ENCODE measurements at places on chromosomes 1 and 21. TPM values are rescaled to one million over a fixed set of nuclear protein-coding genes. Genes with fewer than 3 reads are reported as not detected.

ATAD3B gene
- total RNA-seq = 42.4 TPM

DNA sequence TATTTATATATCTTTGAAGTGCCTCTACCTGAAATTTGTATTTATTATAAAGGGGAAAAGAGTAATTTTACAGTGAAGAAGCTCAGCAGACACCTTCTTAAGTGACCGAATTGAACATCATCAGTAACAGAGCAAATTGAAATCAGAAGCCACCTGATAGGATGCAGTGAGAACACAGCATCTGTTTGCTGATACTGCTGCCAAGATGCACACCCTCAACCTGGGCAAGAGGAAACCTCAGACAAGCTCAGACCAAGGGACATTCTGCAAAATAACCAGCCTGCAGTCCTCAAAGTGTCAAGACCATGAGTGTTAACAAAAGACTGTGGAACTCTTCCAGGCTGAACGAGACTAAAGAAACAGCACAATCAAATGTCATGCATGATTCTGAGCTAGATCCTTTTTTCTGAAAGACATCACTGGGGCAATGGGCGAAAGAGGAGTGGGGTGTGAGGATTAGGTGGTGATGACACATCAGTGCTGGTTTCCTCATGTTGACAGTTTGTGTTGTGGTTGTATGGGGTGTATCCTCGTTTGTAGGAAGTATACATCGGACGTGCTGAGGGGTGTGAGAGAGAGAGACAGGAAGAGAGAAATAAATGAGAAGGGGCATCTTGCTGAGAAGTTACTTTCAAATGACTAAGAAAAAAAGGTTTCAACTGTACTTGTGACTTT is 103.7 kb downstream of the ABCA4 start:
- DNase-seq = no peak

C1orf116 gene
- 0.43 TPM for total RNA-seq

DNA sequence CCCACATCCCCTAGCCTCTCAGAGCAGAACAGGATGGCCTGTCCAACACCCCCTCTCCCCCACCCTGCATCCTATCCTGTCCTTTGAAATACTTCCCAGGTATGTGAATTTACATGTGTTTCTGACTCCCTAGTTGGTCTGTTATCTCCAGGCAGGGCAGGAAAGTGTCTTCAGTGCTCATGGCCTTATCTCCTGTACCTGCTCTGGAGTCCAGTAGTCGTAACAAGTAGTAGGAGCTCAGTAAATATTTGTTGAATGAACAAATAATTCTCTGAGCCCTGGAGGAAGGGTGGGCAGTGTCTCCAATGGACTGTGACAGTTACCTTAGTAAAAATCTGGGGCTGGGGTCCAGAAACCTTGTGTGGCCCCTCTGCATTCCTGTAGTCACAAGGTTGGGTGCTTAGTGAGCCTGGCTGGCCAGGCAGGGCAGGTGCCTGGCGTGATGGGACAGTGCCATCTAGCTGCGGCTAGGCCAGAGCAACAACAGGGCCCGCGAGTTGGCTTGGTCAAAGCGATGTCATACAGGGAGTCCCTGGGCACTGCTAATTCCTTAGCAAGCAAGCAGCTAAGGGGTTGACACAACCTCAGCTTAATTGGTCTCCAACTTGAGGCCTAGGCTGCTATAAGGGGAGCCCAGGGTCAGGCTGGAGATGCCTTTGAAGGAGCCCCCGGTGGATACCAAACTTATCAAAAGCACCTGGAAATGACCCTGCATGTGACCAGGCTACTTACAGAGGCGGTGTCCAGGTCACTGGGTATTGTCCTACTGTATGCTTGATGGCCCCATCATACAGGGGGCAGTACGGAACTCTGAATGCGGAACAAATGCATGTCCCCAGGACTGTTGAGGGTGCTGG is 89.0 kb upstream of the PPM1J start:
- DNase-seq = peak; percentile 95

- peak; percentile 89 for DNase-seq
Observed at GRCh38 chr1:25695090-25695770, 78.6 kb downstream of the MAN1C1 start.

ZNF695 gene
- total RNA-seq = 16.4 TPM

DNA sequence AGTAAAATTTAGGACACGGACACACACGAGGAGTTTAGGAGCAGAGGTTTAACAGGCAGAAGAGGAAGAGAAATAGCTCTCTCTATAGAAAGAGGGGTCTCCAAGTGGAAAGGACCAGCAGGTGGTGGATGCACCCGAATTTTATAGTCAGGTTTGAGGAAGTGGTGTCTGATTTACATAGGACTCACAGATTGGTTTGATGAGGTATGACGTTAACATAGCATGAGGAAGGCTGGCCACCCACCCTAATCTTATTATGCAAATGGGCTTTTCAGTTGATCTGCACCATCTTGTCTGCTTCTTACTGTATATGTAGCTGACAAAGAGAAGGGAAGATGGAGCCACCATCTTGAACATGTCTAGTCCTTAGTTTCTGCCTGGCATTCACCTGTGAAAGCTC is 52.5 kb upstream of the RGS2 start:
- no peak for DNase-seq

DNA sequence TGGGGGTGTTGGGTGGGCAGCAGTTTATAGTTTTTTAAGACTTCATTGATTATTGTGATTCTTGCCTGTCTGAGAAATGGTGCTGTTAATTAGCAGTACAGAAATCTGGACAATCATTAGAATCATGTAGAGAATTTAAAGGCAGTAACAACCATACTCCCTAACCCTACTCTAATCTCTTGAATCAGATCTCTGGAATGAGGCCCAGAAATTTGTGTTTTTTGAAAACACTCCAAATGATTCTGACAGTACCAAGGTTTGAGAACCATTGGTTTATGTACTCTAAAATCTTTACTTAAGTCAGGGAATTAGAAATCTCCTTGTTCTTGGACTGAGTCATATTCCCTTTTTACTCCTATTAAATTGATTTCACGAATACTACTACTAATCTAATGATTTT is 24.0 kb downstream of the FNBP1L start:
- no peak for DNase-seq

- DNase-seq = no peak
Observed at GRCh38 chr1:231678011-231678432, 51.4 kb downstream of the DISC1 start.

DNA sequence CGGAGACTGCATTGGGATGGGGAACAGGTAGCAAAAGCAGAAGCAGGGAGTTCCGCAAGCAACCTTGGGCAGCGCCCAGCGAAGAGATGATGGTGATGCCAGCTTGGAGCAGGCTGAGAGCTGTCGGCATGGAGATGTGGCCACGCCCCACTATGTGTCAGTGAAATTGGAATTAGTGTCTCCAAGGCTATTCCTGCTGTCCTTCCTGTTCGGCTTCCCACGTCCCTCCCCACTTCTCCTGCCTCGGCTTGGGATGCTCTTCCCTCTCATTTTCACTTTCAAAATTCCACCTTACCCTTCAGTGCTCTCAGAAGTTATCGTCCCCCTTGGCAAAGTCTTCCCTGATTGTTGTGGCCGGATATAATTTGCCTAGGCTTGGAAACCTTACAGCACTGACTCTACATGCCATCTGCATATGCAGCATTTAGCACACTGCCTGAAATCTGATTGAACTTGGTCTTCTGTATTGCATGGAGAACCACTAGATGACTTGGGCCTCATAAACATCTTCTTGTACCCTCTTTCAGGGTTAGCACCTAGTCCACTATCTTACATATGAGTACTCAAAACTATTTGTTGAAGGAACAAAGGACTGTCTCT is 270.7 kb upstream of the RUNX1 start:
- no peak for DNase-seq

DNA sequence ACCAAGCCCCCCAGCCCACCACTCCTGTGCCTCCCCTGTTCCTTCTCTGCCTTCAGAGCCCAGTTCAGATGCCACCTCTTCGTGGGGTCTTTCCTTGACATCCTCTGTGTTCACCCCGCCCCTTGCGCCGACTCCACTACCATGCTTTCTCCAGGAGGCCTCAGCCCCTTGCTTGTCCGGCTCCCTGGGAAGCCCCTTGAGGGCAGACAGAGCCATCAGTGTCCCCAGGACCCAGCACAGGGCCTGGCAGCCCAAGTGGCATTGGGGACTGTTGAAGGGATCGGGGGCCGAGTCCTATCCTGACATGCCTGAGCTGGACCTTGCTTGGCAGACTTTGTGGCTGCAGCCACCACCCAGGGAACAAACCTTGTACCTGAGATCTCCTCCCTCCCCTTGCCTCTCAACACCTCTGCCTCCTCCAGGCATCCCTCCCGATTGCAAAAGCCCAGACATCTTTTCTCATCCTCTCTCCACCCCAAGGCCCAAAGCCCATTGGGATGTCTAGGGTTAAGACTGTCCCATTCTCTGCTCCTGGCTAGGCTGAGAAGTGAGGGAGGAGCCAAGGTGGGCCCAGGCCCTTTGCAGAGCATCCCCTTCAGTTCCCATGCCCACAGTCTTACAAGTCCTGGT is 3.4 kb downstream of the CLDN19 start:
- DNase-seq = peak; percentile 38

- DNase-seq = peak; percentile 75
Observed at GRCh38 chr1:99481391-99481996, 164.4 kb upstream of the PALMD start.

GUCA2A gene
- total RNA-seq = not detected

- DNase-seq = no peak
Observed at GRCh38 chr1:58401991-58402390, 144.5 kb downstream of the OMA1 start.

DNA sequence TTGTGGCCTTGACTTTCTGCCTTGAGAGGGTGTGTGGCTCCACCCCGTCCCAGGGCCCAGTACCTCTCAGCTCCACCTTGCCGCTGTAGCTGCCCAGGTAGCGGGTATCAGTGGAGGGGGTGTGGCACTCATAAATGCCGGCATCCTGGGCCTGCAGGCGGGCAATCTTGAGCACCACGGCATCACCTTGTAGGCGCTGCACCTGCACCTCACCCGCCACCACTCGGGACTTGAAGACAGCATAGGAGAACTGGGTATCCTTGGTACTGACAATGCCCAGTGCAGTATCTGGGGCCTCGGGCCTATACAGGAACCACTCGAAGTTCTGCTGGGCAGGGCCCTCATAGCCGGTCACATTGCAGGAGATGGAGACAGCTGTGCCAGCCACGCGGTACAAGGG is 3.6 kb downstream of the IGSF8 start:
- no peak for DNase-seq

KLF17 gene
- not detected for total RNA-seq

- DNase-seq = no peak
Observed at GRCh38 chr1:48560116-48560515, 88.1 kb upstream of the SPATA6 start.

CAMK2N1 gene
- total RNA-seq = 11.0 TPM

RHCE gene
- total RNA-seq = 0.49 TPM

- DNase-seq = peak; percentile 46
Observed at GRCh38 chr1:109802901-109803561, 39.3 kb upstream of the EPS8L3 start.

GRCh38 chr1:87389546-87389945 is 60.9 kb downstream of the LMO4 start:
- DNase-seq = no peak

ADAMTS4 gene
- total RNA-seq = 9.6 TPM

GOLT1A gene
- total RNA-seq = 1.6 TPM

DNA sequence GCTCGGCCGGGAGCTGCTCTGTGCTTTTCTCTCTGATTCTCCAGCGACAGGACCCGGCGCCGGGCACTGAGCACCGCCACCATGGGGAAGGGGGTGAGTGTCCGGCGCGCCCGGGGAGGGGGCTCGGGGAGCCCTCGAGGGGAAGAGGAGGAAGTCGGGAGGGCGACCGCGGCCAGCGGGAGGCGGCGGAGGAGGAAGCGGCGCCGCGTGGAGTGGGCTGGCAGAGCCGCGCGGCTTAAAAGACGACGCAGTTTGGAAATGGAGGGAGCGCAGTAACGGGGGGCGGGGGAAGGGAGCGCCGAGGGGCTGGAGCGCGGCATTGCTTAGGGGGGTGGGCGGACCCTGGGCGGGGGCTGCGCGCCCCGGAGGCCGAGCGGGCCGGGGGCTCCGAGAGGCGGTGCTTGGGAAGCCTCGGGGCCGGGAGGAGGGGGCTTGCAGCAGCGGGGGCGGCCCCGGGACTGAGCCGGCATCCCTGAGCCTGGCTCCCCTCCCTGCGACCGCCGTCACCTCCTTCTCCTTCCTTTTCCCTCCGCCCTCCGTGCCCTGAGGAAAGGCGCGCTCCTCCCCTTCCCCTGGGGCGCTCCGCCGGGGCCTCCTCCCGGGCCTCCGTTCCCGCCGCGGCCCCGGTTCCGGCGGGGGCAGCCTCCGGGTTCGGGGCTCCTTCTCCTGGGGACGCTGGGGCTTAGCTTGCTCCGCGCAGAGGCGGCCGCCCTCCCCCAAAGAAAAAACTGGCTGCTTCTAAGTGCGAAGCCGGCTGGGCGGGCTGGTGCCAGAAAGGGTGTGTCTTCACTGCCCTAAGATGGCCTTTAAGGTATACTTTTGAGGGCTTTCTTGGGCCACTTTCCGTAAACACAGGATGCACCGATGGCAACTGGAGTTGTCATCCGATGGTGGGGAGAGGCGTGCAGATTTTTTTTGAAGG is 648 bp downstream of the ATP1A1 start:
- peak; percentile 82 for DNase-seq

- DNase-seq = no peak
Observed at GRCh38 chr1:89697383-89697782, 64.5 kb downstream of the LRRC8C start.

RHBDL2 gene
- total RNA-seq = not detected

DNA sequence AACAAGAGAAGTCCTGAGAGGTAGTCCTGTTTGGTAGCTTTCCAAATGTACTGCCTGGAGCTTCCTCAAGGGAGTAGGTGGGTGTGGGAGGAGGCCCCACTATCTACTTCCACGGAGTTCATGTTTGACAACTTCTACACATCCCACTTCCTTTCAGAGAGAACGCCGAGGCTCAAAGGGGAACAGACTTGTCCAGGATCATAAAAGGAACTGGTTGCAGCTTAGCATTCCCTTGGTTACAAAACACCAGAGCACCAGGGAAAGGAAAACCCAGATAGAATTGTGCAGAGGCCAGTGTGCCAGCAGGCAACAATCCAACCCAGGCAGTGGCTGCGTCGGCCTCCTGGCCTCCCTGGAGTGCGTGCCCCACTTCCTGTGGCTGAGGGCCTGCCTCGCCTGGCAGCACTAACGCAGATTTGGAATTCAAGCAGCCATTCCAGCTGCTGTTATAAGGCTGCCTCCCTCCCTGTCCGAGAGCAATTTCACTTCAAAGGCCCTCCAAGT is 4.2 kb upstream of the RAP1GAP start:
- no peak for DNase-seq

- DNase-seq = no peak
Observed at GRCh38 chr21:45318146-45318555, 30.5 kb upstream of the POFUT2 start.

- DNase-seq = no peak
Observed at GRCh38 chr1:151165281-151165737, 393 bp downstream of the LYSMD1 start.

S100A2 gene
- 0.92 TPM for total RNA-seq

PRDM2 gene
- total RNA-seq = 34.0 TPM
